Psoas muscle (tissue), 8 donors: ENCODE measurements at places on chromosomes 4 and X. TPM values are rescaled to one million over a fixed set of nuclear protein-coding genes. Genes with fewer than 3 reads are reported as not detected.

GRCh38 chrX:14932136-14932535 is 58.9 kb downstream of the MOSPD2 start:
- DNase-seq = no peak

DNA sequence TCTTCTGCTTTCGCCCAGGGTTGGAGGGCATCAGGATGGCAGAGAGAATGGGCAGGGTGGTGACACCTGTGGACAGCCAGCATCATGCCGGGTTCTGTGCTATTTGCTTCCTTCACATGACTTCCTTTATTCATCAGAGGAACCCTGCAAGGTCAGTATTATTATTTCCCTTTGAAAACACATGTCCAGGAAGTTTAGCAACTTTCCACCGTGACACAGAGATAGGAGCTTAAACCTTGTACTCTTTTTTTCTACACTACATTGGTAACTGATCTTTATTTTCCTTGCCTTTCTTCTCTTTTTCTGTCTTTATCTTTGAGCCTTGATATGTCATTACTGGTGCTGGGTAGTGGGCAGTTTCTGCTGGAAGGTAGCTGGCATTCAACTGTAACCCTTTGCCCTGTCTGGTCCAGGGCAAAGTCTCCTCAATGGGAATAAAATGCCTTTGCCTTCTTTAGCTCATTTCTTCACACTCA is 5.0 kb upstream of the MGST2 start:
- DNase-seq = no peak

- DNase-seq = no peak
Observed at GRCh38 chr4:37678624-37679023, 7.6 kb downstream of the RELL1 start.

DNA sequence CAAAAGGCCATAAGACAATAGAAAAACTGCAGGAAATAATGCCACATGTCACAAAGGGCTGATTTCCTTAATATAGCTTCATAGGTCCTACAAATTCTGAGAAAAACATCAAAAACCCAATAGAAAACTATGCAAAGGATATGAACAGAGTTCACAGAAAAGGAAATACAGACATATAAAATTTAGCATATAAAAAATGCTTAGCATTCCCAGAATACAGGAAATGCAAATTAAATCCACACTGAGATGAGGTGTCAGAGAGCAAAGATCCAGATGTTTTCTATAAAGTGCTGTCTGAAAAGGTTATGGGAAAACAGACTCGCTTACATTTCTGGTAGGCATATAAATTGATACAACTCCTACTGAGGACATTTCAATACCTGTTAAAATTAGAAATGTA is 33.8 kb downstream of the TXK start:
- no peak for DNase-seq

DNA sequence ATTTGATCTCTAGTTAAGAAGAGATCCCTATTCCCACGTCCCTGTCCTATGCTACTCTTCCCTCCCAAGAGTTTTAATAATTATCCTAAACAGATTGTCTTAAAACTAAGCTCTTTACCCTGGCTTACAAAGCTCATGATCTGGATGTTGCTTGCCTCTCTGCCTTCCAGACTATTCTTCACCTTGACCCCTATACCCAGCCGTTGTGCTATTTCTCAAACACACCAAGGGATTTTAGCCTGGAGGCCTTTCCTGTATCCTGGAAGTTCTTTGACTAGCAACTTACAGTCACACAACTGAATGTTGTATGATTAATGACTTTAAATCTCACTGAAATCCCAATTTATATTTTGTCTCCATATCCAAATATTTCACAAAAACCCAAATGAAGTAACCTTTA is 314.9 kb downstream of the ADGRL3 start:
- DNase-seq = no peak

GRCh38 chrX:78104447-78105176 is 564 bp downstream of the PGK1 start:
- DNase-seq = peak; percentile 81

GRCh38 chr4:129970801-129971200 is 874.8 kb downstream of the C4orf33 start:
- DNase-seq = no peak

- no peak for DNase-seq
Observed at GRCh38 chrX:10108288-10108687, 48.5 kb upstream of the CLCN4 start.

The CTAG2 gene
- total RNA-seq = 0.39 TPM

The TCEAL6 gene
- not detected for total RNA-seq

The PPP2R2C gene
- 1.2 TPM for total RNA-seq

The SLC16A2 gene
- total RNA-seq = 6.3 TPM
